ENCODE measurements at places on chromosomes 7 and 10.

- DNase-seq: no peak
These were observed at the start of gene PRSS2 for GRCh38 chr7:142770661-142771352. PRSS2 (plus strand) TSS chr7:142770970; CDS start chr7:142770983, 13 bp downstream.

DNA sequence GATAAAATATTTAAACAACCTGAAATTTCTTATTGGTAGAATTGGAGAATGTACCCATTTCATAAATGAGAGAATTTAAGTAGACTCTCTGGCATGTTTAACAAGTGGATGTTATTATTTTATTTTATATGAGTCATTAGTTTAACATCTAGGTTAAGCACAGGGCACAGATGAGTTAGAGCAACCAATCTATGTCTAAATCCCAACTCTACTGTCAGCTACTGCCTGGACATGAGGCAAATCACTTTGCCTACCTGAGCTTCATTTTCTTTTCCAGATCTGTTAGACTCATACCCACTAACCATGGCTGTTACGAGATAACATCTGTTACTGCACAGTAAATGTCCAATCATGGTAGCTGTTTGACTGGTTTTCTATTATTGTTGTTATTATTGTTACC, 251.1 kb downstream of the INHBA start:
- no peak for DNase-seq

DNA sequence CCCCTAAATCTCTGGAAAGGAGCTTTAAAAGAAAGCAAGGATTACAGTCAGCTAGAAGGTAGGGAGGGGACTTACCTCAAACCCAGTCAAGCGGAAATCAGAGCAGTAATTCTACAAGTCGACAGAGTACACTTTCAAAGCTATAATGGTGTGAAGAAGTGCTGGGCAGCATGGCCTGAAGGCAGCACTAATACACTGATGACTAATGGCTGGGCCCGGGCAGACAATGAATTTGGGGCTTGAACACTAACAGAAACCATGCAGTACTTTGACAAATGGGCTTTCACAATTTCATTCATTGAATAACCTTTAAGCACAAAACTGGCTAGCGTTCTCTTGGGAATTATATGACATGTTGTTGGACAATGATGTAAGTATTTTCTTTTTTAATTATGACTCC, 4.7 kb downstream of the GLI3 start:
- DNase-seq: no peak

- DNase-seq: no peak
These were observed 305.1 kb downstream of the GRID1 start for GRCh38 chr10:86061278-86062197.

DNA sequence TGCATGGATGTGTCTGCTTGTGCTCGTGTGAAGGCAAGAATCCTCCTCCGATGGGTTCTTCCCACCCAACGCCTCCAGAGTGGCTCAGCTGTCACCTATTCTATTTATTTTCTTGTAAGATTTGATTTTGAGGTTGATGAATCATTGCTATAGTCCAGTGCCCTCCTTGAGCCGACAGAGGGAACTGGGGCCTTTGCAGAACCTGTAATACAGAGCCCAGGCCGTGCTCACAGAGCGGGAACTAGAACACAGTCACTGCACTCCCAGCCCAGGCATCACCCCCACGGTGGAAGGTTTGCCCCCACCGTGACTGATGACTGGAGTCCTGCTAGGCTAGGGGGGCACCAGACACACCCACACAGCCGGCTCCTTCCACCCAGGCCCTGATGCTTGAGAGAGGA, 2.0 kb downstream of the RARRES2 start:
- DNase-seq: no peak

DNA sequence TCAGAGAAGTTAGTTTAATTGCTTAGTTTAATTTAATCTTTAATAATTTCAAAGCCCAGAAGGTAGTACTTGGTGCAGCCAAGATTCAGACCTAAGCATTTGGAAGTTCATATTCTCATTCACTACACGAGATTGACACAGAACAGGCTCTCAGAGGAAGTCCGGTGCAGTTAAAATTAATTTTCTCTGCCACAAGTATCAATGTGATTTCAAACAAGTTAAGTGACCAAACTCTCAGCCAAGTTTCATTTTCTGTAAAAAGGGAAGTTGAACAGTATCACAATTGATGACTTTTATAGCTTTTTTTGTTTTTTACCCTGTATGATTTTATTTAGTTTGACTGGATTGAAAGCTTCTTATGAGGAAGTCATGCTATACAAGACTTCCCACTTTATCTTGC, 1494.9 kb upstream of the LRRTM3 start:
- no peak for DNase-seq

- no peak for DNase-seq
These were observed 223.9 kb downstream of the C7orf25 start for GRCh38 chr7:42688056-42688371.

DNA sequence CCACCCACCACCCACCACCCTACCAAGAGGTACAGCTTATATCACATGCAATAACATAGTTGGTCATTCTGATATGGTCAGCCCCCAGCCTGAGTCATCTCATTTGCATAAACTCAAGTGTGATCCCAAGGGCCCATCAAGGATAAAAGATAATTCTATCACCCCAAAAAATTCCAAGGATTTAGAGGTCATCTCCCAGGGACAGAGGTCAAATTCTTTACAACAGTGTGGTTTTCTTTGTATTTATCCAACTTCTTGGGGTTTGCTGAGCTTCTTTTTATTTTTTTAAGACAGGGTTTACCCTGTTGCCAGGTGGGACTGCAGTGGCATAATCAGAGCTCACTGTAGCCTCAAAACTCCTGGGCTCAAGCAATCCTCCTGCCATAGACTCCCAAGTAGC, 9.4 kb upstream of the GTPBP10 start:
- DNase-seq: no peak

DNA sequence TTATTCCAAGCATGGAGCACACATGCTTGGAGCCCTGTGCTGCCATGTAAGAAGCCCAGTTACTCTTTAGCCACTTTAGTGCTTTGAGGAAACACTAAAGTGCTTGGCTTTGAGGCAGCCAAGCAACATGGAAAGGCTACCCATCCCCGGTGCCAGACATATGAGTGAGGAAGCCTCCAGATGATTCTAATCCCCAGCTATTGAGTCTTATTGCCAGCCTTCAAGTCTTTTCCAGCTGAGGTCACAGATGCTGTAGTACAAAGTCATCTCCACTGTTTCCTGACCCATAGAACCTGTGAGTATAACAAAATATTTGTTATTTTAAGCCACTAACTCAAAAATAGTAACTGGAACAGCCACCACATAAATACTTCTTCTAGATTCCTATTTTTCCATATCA, 91.4 kb upstream of the CYP26C1 start:
- DNase-seq: no peak

- no peak for DNase-seq
These were observed 18.4 kb upstream of the FRMD4A start for GRCh38 chr10:14349081-14349480.

DNA sequence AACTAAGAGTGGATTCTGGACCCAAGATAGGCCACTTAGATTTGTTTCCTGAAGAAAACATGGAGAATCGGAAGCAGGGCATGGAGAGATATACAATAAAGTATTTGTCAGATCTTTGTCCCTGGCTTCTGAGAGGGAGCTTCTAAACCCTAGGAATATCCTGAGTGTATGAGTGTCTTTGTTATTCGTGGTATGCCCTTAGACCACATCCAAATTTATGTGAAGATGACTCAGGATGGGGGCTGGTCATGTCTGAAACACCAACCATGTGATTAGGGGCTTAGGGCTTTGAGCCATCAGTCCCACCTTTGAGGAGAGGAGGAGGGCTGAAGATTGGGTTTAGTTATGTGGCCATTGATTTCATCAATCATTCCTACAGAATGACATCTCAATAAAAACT, 69.7 kb upstream of the PLPP4 start:
- DNase-seq: no peak

DNA sequence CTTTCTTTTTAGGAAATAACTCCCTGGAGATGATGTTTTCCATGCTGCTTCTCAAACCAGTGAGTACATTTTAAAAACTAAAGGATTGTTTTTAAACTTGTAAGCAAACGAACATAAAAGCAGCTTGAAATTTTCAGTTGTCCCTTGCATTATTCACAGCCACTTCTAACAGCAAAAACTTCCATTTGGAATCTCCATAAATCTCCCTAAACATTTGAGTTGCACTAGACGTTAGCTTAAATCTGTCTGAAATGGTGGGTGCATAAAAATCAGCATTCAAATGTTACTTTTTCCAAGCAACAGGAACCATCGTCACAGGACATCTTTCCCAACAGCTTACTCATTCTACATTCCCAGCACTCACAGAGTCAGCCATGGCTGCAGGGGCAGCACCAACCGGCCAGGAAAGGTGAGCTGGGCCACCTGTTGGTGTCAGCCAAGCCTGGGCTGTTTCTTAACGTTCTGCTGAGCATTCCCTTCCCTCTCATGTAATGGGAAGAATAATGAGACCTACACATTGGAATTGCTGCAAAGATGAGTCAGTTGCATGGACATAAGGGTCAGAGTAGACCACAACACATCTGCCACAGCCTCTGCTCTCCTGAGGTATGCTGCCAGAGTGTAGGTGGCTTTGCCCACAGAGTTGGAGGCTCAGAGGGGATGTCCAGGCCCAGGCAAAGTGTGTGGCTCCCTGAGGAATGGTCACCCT, 163.2 kb downstream of the TNS3 start:
- DNase-seq: no peak

- no peak for DNase-seq
These were observed 51.6 kb downstream of the ST7 start for GRCh38 chr7:117004899-117005298.

DNA sequence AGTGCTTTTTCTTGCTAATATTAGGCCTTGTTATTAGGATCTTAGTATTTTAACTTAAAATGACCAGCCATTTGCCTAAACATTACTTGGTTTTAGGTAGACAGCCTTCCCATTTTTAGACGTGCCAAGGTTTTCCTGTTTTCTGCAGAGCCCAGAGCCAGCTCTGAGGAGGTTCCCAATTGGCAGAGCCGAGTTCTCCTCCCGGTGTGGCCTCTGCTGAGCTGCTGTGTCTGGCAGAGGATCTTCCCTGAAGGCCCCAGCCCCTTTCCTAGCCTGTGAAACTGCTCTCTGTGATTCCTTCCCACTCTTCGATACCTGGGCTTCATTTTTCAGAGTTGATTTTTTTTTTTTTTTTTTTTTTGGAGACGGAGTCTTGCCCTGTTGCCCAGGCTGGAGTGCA, 91.4 kb downstream of the EEPD1 start:
- no peak for DNase-seq

DNA sequence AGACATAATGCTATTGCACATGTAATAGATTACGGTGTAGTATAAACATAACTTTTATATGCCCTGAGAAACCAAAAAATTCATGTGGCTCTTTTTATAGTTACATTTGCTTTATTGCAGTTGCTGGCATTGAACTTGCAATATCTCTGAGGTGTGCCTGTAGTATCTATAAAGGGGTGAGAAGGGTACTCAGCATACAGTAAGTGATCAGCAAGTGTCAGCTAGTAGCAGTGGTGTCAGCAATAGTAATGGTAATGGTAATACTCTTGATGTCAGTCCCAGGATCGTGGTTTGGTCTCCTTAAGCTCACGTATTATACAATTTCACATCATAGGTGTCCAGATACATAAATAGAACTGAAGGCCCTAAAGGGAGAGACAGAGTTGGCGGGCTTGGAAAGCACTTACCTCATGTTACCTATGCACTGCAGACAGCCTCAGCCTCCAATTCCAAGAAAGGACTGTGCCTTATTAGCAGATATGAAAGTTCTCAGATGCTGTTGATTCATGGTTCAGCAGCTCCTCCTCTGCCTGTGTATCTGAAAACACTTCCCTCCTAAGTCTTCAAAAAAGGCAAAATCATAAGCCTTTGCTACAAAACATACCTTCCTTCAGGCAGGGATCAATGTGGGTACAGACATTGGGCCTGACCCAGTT, 6.6 kb upstream of the GIMAP7 start:
- no peak for DNase-seq

DNA sequence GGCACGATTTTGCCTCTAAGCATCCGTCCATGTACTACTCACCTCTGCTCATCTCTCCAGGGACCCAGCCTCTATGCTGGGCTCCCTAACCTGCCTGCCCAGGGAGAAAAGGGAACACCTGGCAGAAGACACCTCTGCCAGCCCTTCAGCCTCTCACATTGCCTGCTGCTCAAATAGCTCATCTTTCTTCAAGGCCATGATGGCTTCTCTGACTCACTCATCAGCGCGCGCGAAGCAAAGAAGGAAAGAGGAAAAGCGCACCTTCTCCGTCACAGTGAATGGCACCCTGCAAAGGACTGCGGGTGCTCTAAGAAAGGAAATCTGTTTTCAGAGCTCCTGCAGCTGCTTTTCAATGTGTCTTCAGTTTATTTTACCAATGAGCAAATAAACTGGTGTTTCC, 174.0 kb downstream of the PRKAG2 start:
- DNase-seq: no peak

DNA sequence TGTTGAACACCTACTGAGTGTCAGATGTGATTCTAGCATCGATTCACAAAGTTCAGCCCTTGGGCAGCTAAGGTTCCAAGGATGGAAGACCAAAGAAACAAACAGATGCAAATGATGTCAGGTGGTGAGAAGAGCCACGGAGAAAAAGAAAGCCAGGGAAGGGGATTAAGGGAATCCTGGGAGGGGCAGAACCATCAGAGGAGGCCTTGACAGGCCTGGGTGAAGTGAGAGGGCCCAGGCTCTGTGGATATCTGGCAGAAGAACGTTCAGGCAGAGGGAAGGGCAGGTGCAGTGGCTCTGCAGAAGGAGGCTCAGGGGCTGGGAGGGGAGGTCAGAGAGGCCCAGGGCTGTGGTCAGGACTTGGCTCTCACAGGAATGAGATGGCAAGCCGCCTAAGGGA, 90.4 kb downstream of the C10orf105 start:
- no peak for DNase-seq

DNA sequence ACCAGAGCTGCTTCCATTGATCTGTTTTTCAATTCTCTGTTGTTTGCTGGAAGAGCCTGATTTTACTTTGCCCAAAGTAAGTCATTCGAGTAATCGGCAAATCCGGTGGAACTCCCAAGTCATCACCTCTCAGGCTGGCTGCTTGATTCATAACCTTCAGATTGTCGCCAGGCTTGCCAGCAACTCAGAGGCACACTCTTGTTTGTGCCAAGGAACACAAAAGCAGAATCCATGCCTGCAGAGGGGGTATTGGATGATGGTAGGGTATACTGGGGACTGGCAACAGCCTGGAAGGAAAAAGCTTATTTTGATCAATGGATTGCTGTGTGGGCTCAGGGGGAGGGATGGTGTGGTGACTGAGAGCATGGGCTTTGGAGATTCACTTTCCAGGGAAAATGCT, 542.4 kb downstream of the SORCS3 start:
- no peak for DNase-seq

DNA sequence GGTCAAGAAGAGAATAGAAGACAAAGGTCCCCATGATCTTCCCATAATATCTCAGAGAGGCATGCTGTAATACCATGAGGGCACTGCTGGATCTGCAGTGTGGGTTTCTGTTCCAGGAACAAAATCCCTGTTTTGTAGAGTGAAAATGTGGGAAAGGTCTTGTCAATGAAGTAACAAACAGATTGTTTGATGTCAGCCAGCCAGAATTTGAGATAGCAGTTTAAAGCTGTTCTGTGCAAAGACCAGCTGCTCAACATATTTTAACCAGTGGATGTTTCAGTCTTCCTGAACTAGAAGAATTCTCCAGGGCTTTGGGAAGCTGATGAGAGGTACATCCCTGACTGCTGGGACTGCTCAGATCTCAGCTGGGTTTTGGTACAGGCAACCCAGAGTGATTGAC, 1012.5 kb downstream of the DNAJB9 start:
- no peak for DNase-seq
